Eye (tissue), 1 donor: ENCODE measurements at places on chromosomes 4 and X.

DNA sequence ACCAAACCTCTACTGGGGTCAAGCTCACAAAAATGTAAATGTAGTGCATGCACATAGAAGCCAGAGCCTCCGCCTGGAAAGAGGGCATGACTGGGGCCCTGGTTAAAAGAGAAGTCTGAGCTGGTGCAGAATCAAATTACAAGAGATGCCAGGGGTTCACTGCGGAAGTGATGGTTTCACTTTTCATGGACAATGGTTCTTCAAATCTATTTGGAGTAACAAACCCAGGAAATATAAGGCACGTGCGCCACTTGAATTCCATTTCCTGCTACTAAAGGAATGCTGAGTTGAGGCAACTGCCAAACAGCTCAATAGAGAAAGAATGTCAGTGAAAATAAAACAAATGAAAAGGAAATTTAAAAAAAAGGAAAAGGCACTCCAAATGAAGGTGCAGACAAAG lies 79.8 kb downstream of the FUNDC1 start:
- no peak for DNase-seq

GRCh38 chr4:85790582-85790981 lies 315.6 kb downstream of the ARHGAP24 start:
- peak; percentile 69 for DNase-seq

DNA sequence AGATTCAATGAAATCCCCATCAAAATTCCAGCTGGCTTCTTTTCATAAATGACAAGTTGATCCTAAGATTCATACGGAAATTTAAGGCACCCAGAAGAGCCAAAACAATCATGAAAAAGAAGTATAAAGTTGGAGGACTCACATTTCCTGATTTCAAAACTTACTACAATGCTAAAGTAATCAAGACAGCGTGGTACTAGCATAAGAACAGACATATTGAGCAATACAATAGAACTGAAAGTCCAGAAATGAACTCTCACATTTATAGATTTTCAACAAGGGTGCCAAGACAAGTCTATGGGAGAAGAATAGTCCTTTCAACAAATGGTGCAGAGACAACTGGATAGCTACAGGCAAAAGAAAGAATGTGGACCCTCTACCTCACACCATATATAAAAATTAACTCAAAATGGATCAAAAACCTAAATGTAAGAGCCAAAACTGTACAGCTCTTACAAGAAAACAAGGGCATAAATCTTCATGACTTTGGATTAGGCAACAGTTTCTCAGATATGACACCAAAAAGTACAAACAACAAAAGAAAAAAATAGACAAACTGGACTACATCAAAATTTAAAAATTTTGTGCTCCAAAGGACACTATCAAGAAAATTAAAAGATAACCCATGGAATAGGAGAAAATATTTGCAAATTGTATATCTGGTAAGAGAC lies 28.5 kb downstream of the SASH3 start:
- no peak for DNase-seq

DNA sequence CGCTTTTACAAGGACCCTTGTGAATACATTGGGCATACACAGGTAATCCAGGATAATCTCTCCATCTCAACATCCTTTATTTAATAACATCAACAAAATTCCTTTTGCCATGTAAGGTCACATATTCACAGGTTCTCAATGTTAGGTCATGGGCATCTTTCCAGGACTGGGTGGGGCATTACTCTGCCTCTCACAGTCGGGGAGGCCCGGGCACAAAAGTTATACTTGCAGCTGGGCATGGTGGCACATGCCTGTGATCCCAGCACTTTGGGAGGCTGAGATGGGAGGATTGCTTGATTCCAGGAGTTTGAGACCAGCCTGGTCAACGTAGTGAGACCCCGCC lies 93.7 kb upstream of the AP1S2 start:
- no peak for DNase-seq

GRCh38 chrX:150525061-150525919 lies 43.1 kb upstream of the MTM1 start:
- no peak for DNase-seq

DNA sequence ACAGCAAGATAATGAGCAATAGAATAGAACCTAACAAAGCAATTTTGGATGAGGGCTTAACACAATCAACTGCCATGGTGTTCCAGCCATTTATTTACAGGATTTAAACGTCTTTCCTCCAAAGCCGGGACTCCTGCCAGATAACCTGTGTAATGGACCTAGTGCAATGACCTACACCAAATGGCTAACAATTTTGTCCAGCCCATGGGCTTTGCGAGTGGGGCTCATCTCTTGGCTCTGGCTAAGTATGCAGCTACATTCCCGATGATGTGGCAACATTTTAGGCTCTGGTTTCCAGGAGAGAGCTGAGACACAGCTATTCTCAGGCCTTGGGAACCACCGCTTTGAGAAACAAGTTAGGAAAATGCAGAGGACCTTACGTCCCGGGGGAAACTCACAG lies 822.3 kb upstream of the FTHL17 start:
- no peak for DNase-seq

DNA sequence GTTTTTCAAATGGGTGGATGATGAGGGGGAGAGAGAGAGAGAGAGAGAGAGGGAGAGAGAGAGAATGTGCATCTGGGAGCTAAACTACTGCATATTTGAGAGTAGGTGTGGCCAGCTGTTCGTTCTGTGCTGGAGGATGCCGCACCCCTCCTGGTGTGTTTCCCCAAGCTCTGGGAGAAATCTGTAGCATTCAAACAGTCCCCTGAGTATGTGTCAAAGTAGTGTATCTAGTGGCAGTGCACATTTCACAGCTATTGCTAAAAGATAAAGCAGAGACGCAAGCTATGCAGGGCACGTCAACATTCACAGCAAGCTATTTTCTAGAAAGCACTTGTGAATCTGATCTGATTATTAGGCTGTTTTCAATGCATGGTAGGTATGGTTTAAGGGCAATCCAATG lies 83.5 kb upstream of the LIMCH1 start:
- peak; percentile 56 for DNase-seq

GRCh38 chrX:21438792-21439191 lies 64.6 kb downstream of the CNKSR2 start:
- DNase-seq: no peak

DNA sequence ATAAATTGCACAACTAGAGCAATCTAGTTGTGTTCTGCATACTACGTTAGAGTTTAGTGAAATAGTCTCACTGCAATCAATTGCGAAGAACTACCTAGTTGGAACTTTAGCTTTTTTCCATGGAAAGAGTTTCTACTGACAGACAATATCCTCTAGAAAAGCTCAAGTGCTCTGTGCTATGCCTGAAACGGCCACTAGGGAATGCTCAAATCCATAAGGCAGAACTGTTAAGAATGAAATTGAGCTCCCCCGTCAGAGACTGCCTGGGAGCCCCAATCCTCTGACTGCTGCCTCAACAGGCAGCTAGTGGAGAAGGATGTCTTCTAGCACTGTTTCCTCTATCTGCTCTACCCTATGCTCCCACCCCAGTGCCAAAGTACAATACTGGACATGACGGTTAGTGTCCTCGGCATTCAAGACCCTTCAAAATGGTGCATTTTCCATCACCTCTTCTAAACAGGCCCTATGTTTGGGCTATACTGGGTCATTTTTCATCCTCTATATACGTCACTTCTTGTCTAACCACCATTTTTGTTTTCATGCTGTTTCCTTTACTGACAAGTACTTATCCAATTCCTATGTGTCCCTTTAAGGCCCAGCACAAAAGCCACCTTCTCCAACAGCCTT lies 35.3 kb downstream of the FRMD7 start:
- DNase-seq: peak; percentile 72

- DNase-seq: peak; percentile 87
Measured at GRCh38 chr4:24488399-24489164, 95.8 kb downstream of the DHX15 start.

GRCh38 chrX:3263681-3264126 lies 82.7 kb downstream of the MXRA5 start:
- no peak for DNase-seq

- peak; percentile 48 for DNase-seq
Measured at GRCh38 chr4:32840461-32841189, 2120.5 kb downstream of the PCDH7 start.

DNA sequence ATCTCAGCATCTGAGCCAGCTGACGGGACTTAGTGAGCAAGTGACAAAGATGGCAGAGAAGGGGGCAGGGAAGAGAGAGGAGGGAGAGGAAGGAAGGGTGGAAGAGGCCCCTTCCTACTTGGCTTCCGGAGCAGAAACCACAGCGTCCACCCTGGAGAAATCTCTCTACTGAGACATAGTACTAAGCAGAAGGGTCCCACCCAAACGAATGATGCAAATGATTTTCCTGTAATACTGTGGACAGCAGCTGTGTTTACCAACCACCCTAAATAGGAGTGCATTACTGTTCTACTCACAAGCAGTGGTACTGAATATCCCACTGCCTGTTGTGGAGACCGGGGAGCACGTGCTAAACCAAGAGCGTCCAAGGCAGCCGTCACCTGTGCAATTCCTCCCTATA lies 29.4 kb downstream of the DTHD1 start:
- DNase-seq: no peak

DNA sequence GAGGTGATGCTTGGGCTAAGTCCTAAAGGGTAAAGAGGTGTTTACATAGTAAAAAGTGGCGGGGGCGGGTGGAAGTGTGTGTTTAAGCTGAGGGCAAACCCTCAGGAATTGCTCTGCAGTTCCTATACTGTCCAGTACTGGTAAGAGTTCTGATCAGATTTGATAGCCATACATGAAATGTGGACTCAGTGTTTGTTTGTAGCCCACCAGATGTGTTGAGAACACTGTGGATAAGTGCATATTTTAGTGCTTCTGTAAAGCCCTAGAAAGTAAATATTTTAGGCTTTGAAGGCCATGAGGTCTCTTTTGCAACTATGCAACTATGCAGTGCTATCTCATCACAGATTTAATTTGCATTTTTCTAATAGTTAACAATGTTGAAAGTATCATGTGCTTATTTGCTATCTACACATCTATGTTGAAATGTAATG lies 80.7 kb upstream of the EOLA2 start:
- DNase-seq: no peak

DNA sequence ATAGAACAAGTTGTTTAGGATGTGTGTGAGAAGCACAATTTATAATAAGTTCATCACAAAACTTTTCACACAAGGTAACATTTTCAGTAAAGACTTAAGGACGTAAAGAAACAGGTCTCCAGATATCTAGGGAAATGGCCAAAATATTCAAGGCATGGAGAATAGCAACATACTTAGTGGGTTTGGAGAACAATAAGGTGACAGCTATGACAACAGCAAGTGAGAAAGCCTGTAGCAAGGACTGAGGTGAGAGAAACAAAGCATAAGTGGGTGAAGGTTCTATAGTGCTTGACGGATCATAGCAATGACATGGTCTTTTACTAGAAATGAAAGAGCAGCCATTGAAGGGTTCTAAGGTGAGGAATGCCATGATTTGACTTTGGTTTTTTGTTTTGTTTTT lies 1337.3 kb downstream of the PCDH18 start:
- no peak for DNase-seq

- peak; percentile 90 for DNase-seq
Measured at GRCh38 chr4:140092094-140092851, 61.7 kb downstream of the MAML3 start.

DNA sequence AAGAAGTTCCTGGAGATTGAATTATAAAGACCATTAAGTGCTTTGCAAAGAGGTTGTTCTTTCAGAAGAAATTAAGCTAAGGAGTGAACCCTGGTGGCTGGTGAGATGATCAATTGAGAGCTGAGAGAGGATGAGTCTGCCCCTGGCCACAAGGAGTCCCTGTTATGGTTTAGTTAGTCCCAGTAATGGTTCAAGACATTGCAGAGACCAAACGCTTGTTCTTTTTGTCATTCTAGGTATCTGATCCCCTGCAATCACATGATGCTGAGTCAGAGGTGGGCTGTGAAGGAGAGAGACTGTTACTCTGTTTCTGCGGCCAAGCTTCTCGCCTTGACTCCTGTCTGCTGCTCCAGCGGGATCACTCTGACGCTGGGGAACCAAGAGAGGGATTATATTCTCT lies 114.5 kb downstream of the GATB start:
- DNase-seq: no peak

- no peak for DNase-seq
Measured at GRCh38 chrX:41095908-41096307, 10.7 kb downstream of the USP9X start.

GRCh38 chrX:54530357-54530900 lies 410 bp downstream of the GNL3L start:
- DNase-seq: no peak

GRCh38 chrX:155334486-155335336 lies at the start of gene CLIC2:
CLIC2 (minus strand) TSS chrX:155334614; CDS start chrX:155334427, 187 bp downstream.
- peak; percentile 22 for DNase-seq

- no peak for DNase-seq
Measured at GRCh38 chr4:152014280-152014679, 253.5 kb upstream of the GATB start.

- peak; percentile 87 for DNase-seq
Measured at GRCh38 chr4:146842876-146843275, 102.8 kb downstream of the TTC29 start.

- no peak for DNase-seq
Measured at GRCh38 chr4:148057984-148058859, 326.3 kb downstream of the ARHGAP10 start.

DNA sequence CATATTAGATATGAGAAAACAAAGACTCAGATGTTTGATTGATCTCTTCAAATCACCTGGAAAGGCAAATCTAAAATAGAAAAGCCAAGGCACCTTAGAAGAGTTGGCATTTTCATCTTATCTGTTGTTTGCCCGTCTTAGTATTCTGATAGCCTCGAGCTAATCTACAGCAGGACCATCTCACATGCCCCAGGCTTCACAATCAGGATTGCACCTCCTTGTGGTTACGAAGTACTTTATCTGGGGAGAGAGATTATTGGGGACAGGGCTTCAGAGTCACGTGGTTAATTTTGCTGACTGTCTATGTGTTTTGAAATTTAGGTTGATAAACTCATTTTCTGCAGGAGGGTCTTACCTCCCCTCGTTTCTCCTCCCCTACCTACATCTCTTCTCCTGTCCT lies 313.1 kb upstream of the ANXA10 start:
- no peak for DNase-seq

GRCh38 chrX:48721916-48722315 lies 25.4 kb downstream of the SUV39H1 start:
- DNase-seq: no peak

- DNase-seq: no peak
Measured at GRCh38 chr4:142952821-142953580, 106.9 kb upstream of the INPP4B start.

GRCh38 chr4:88843067-88843685 lies 145.5 kb upstream of the NAP1L5 start:
- peak; percentile 25 for DNase-seq

DNA sequence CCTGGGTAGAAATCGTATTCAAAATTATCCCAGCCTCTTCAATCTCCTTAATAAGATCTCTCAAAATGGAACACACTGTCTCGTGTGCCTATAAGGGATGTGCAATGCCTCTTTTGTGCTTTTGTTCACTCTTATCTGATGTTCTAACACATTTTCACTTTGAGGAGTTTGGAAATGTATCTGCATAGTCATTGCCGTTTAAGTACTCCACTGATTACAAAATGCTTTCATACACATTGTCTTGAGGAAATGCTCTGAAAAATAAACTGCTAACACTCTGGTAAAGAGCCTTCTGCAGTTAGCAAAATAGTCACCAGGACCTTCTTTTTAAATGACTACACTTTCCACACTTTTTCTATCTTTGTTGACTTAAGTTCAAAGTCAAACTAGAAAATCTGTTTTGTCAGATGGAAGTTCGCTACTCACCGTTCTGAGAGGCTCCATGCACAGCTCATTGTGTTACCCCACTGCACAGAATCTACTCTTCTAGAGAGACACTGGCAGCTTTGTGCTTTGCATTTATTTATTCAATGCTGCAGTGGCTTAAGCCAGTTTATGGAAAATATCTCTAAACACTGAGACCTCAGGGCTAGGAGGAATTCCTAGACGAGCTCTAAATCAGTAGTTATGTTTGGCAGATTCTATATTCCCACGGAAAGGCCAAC lies 159.0 kb downstream of the CHIC2 start:
- no peak for DNase-seq

- DNase-seq: no peak
Measured at GRCh38 chr4:112219826-112220366, 11.7 kb upstream of the AP1AR start.
